Activated T-helper 1 cell treated with Interleukin-2 at 50 U/mL for 16 hours (primary cell): ENCODE measurements at places on chromosomes 12 and 14.
A peak's percentile ranks its signal among the peaks of the same experiment; 100 is the strongest.

DNA sequence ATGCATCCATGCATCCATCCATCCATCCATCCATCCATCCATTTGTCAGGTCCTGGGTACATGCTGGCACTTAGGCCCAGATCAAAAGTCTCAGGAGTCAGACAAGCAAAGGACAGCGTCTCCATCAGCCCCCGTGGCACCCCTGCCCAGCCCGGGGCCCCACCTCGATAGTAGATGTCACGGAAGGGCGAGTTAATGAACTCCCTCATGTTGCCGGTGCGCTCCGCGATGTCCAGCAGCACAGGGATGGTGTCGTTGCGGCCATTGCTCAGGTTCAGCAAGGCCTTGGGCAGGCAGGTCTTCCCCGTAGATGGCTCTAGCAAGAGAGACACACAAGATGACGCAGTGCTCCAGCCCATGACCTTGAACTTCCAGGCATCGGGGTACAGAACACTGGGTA lies 30.4 kb downstream of the TRPV4 start:
- DNase-seq: no peak

- no peak for DNase-seq
Observed at GRCh38 chr12:65902500-65902899, 78.2 kb downstream of the HMGA2 start.

DNA sequence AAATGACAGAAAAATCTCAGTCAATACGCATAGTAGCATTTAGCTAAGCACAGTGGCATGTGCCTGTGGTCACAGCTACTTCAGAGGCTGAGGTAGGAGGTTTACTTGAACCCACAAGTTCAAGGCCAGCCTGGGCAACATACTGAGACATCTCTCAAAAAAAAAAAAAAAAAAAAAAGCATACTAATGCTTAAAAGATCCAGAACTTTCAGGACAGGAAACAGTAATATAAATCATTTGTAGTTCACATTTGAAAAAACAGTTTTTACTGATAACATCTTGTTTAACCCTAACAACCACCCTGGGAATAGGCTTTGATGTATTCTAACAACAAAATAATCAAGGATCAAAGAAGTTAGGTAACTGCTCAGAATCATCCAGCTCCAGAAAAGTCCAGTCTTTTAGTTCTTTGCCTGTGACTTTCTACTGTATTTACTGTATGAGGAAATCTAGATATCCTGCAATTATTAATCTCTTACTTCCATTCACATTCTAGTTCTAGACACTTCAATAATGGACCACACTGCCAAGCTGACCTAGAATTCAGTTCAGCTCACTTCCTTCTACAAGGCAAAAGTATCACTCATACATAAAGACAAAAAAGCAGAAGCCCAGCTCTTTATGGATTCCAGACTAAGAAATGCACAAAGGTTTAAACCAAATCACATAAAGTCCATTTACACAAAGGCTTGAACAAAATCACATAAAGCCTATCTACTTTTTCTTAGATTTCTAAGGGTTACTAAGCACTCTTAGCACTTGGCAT lies 28.5 kb downstream of the PAWR start:
- DNase-seq: no peak

DNA sequence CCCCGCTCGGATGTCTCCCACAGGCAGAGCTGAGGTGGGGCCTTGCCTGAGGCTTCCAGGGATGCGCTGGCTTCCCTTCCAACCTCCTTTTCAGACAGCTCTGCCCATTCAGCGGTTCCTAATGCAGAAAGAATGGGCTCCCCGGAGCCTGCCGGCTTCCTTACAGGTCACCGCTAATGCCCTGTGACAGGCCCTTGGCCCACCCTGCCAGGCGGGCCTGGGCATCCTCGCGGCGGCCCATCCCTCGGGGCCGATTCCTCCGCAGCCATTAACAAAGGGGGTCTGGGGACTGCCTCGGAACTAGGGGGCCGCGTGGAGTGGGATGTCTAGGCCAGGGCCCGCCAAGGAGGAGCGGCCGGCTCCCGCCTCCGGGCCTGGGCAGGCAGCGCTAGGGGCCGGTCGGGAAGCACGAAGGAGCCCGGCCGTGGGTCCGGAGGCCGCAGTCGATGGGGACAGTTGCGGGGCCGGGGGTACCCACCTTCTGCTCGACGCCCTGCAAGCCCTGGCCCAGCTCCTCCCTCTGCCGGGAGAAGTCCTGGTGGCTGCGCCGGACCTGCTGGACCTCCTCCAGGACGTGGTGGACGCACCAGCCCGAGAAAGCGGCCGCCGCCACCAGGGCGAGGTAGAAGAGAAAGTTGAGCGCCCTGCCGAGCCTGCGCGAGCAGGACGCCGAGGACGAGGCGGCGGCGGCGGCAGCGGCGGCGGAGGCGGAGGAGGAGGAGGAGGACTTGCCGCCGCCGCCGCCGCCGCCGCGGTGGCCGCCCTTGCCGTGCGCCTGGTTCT lies 738 bp downstream of the CKAP4 start:
- peak; percentile 49 for DNase-seq

- DNase-seq: no peak
Observed at GRCh38 chr12:125387206-125387605, 322.0 kb downstream of the AACS start.

DNA sequence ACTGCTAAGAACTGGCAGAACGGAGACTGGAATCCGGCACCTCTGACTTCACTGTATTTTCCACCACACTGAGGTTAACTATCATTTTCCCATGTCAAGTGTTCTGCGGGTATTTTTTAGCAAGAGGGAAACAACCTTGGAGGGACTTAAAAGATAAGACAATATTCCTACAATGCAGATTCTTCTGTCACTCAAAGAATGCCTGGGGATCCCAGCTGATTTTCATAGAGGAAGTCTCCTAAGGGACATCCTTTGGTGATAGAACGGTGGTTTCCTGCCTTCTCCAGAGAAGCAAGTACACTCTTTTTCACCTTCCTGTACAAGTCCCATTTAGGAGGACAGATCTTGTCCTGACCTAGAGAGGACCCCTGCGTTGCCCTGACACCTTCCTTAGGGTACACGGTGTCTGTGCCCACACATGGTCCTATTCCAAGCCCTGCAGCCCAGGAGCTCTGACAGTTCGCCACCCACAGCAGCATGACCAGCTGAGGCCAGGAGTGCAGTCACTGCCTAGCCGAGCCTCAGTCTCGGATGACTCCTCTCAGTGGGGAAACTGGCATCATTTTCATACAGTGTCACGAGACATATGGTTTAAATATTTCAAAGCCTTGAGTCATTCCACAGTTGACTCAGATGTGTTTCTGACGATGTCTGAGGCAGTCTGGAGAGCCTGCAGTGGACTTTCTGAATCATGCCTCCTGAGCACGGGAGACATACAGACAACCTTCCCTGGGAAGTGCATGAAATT lies 181.3 kb upstream of the FKBP4 start:
- DNase-seq: no peak

- DNase-seq: no peak
Observed at GRCh38 chr12:12592930-12593329, 18.7 kb upstream of the CREBL2 start.

DNA sequence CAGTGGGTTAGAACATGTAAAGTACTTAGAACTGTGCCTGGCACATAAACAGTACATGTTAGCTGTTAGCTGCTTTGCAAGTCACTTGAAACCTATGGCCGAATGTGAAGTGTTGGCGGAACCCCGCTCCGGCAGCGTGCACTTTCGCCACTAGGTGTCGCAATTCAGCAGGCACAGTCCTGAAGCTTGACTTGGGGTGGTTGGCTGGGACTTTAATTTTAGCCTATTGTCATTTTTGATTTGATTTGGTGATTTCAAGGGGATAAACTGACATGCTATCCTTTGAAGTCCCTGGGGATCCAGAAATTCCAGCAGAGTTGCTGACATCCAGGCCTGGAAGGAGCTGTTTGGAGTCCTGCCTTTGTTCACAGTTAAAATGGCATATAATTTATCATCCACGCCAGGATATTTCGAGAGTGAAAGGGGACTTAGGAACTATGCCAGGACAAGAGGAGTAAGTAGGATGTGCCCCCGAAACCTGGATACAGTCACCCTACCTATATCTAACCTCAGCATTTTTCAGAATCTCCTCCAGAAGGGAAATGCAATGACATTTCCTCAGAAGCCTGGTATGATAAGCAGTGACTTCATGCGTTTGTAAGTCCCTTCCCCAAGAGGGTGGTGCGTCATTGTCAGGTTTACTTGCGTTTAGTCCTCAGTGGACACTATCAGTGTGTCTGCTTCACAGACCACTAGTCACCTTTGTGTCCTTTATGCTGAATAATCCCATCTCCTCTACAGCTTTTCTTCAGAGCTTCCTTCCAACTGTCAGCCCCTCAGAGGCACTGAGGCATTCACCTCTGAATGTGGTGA lies 3.5 kb upstream of the TSPAN9 start:
- peak; percentile 67 for DNase-seq

DNA sequence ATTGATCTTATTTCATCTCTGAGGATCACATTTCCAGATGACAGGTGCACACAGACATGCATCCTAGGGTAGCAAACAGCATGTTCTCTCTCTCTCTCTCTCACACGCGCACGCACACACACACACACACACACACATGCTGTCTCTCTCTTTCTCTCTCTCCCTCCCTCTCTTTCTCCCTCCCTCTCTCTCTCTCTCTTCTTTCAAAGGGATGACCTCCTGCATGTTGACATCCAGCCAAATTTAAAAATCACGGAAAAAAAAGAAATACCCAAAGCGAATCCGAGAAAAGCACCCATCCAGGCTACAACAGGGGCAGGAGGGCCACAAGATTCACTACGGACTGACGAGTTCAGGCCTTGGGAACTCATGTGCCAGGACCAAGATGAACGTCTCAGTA lies 2.3 kb downstream of the KSR2 start:
- no peak for DNase-seq

DNA sequence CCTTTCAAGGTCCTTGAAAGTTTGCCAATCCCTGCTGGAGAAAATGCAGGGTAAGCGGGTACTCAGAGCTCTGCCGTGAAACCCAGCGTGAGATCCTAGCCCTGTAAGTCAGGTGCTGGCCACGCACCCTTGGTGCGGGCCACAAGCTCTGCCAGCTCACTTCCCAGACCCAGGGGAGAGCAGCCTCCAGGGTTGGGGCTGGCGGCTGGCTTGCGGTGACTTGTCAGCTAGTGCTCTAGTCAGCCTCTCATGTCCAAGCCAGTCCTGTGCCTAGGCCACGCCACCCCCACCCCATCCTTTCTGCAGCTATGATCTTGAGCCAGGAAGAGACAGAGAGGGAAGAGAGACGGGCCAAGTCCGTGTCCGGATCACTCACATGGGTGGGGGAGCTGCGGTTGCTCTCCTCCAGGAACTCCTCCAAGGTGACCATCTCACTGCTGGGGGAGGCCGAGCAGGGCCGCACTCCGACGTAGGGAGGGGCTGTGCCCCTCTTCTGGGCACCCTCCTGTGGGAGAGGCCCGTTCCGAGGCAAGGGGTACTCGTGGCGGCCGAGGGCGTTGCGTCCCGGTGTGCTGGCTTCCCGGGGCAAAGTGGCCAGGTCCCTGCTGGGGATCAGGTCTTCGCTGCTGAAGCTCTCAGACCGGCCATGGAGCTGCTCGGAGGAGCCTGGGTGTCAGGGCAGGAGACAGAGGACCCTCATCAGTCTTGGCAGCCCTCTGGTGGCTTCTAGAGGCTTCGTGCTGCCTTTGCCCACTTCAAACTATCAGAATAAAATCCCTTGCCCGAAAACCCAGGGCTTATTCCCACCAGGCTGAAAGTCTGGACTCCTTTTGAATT lies 33.3 kb upstream of the GPR68 start:
- DNase-seq: no peak

- DNase-seq: no peak
Observed at GRCh38 chr12:56013482-56013881, 7.4 kb upstream of the IKZF4 start.
